ENCODE measurements at places on chromosomes 5 and 9. TPM values are rescaled to one million over a fixed set of nuclear protein-coding genes. Genes with fewer than 3 reads are reported as not detected.

DNA sequence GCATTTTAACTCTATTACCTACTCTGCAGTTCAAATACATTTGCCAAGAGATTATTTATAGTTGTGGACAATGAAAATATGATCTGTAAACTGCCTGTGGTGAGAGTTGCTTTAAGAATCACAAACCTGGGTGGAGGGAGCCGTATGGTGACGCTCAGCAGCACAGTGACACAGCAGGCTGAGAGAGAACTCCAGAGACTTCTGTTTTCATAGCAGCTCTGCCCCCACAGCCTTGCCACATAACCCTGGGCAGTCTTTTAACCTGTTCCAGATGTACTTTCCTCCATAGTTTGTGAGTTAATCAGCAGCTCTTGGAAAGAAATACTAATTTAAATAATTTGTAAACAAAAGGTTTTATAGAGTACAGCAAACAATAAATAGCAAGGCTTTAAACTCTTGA lies 450.5 kb downstream of the ELAVL2 start:
- no peak for DNase-seq

DNA sequence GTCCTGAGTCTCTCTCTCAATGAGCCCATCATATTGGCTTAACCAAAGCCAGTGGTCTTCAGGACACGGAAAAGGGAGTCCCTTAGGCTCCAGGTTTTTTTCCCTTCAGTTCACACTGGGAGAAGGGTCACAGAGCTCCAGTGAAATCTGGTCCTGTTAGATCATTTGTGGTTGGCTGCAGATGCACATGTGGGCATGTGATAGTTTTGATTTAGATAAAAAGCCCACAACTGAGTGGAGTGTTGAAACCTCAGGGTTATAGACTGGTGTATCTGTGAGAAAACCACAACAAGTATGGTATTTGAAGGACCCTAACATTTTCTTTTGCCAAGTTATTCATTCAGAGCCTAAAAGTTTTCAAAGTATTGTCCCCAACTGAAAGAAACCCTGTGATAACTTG lies 46.7 kb downstream of the PRLR start:
- DNase-seq = no peak

GRCh38 chr5:92222449-92222848 lies 839.3 kb upstream of the ARRDC3 start:
- DNase-seq = no peak

GRCh38 chr5:149497357-149497756 lies 53.9 kb downstream of the CSNK1A1 start:
- no peak for DNase-seq

- no peak for DNase-seq
Measured at GRCh38 chr5:127586811-127587210, 62.1 kb upstream of the CTXN3 start.

GRCh38 chr5:154370813-154371212 lies 75.0 kb upstream of the SAP30L start:
- no peak for DNase-seq

DNA sequence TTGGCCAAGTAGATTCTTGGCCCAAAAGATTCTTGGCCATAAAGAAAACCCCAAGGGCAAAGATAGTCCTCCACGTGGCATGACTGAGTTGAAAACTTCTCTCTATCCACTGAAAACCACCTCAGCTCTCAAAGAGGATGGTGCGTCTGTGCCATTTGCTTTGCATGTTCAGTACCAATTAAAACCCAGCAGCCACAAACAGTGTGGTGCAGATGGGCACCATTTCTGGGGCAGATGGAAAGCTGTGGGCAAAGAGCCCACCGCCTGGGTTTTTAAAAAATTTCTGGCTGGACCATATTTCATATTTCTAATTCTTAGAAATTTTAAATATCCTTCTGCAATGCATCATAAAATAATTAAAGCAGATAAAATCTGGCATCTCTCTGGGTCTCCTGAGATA lies 84.5 kb upstream of the PUM3 start:
- no peak for DNase-seq

UBQLN1 gene
- total RNA-seq = 124 TPM

MYOZ3 gene
- total RNA-seq = not detected

HARS1 gene
- total RNA-seq = 55.3 TPM

TMEM203 gene
- total RNA-seq = 39.2 TPM
